ENCODE measurements at places on chromosomes 2 and 18. TPM values are rescaled to one million over a fixed set of nuclear protein-coding genes. Genes with fewer than 3 reads are reported as not detected.

The SALL3 gene
- not detected for total RNA-seq

The ST8SIA3 gene
- total RNA-seq = not detected

The HNRNPLL gene
- 63.6 TPM for total RNA-seq

The SLC4A1AP gene
- total RNA-seq = 31.8 TPM

The PAIP2B gene
- 1.1 TPM for total RNA-seq

The RSAD2 gene
- 1.0 TPM for total RNA-seq

The EHD3 gene
- 10.6 TPM for total RNA-seq

The MYO3B gene
- under 0.01 TPM for total RNA-seq

The PIEZO2 gene
- total RNA-seq = 268 TPM

The HOXD12 gene
- total RNA-seq = not detected

The TWIST2 gene
- total RNA-seq = 9.2 TPM

The ERICH2 gene
- 0.43 TPM for total RNA-seq

The HOXD8 gene
- 10.2 TPM for total RNA-seq

The AQP12A gene
- total RNA-seq = not detected

The IGFBP2 gene
- total RNA-seq = 13.5 TPM

The RELCH gene
- total RNA-seq = 40.2 TPM

The PRLH gene
- not detected for total RNA-seq

The GPR35 gene
- total RNA-seq = 0.65 TPM

The COMMD1 gene
- 58.0 TPM for total RNA-seq

The DTNA gene
- total RNA-seq = 1.8 TPM

The SLC30A3 gene
- total RNA-seq = not detected

The CD226 gene
- total RNA-seq = 0.32 TPM

The ASXL3 gene
- not detected for total RNA-seq

The ACMSD gene
- total RNA-seq = not detected

The NOL4 gene
- total RNA-seq = not detected

The CYRIA gene
- 25.9 TPM for total RNA-seq

The REG1B gene
- total RNA-seq = not detected

The TBR1 gene
- total RNA-seq = under 0.01 TPM

The SLC11A1 gene
- total RNA-seq = 1.3 TPM

The AMER3 gene
- total RNA-seq = not detected

The ABCB11 gene
- total RNA-seq = not detected

The CRYGD gene
- not detected for total RNA-seq

The DLX1 gene
- not detected for total RNA-seq

The NCKAP1 gene
- total RNA-seq = 210 TPM

The MXD1 gene
- 7.7 TPM for total RNA-seq

The LYPD6 gene
- 0.52 TPM for total RNA-seq

The NEU2 gene
- not detected for total RNA-seq

The IL37 gene
- not detected for total RNA-seq

The C2orf92 gene
- 2.2 TPM for total RNA-seq

The TET3 gene
- total RNA-seq = 2.5 TPM

The GAD1 gene
- total RNA-seq = under 0.01 TPM

The TP53I3 gene
- total RNA-seq = 23.8 TPM

The SPDYA gene
- 1.3 TPM for total RNA-seq

The OTOF gene
- total RNA-seq = 0.13 TPM

The WDR54 gene
- total RNA-seq = 19.7 TPM

The LYG2 gene
- not detected for total RNA-seq

The SERPINB12 gene
- total RNA-seq = not detected

The DSEL gene
- 49.8 TPM for total RNA-seq

The RAMP1 gene
- total RNA-seq = 6.8 TPM

The SFT2D3 gene
- total RNA-seq = 6.0 TPM

The DAW1 gene
- total RNA-seq = 0.13 TPM

The LOXL3 gene
- total RNA-seq = 162 TPM

The RGPD8 gene
- 22.5 TPM for total RNA-seq

The APLF gene
- total RNA-seq = 11.4 TPM

The DAPL1 gene
- total RNA-seq = not detected

Data from articular chondrocyte of knee joint (primary cell).